ENCODE measurements at places on chromosomes 7 and 10. TPM values are rescaled to one million over a fixed set of nuclear protein-coding genes. Genes with fewer than 3 reads are reported as not detected.

Gene CRCP
- total RNA-seq: 42.5 TPM

Gene LRRD1
- total RNA-seq: not detected

Gene HMX2
- total RNA-seq: not detected

Gene C10orf143
- 2.0 TPM for total RNA-seq

Gene LIPM
- not detected for total RNA-seq

Gene HOXA11
- total RNA-seq: not detected

Gene HOXA7
- total RNA-seq: 0.56 TPM

Gene DPCD
- 32.5 TPM for total RNA-seq

Gene ENTPD1
- 0.37 TPM for total RNA-seq

Gene UPK3B
- total RNA-seq: 1.4 TPM

Gene PALD1
- 9.9 TPM for total RNA-seq

Gene POLR2J2
- total RNA-seq: 7.2 TPM

Gene CFAP70
- 0.06 TPM for total RNA-seq

Gene SBDS
- 63.4 TPM for total RNA-seq

Gene TMEM213
- not detected for total RNA-seq

Gene EN2
- not detected for total RNA-seq

Gene ITGB8
- total RNA-seq: 1.3 TPM

Gene IL6
- total RNA-seq: not detected

Gene ATG9B
- total RNA-seq: 0.96 TPM

Gene RHBDD2
- 86.5 TPM for total RNA-seq

Gene TPK1
- total RNA-seq: 1.8 TPM

Gene CALML3
- not detected for total RNA-seq

Measured in A673 (cell line).